ENCODE measurements at places on chromosomes 7 and 10.

GRCh38 chr7:123615344-123615743 is 13.7 kb downstream of the ASB15 start:
- no peak for DNase-seq

- no peak for DNase-seq
These were observed 93.5 kb upstream of the ZNF804B start for GRCh38 chr7:88665892-88666514.

GRCh38 chr10:99854860-99855259 is 72.4 kb downstream of the ABCC2 start:
- no peak for DNase-seq

- DNase-seq = no peak
These were observed 1.0 kb downstream of the AQP1 start for GRCh38 chr7:30912731-30912985.

DNA sequence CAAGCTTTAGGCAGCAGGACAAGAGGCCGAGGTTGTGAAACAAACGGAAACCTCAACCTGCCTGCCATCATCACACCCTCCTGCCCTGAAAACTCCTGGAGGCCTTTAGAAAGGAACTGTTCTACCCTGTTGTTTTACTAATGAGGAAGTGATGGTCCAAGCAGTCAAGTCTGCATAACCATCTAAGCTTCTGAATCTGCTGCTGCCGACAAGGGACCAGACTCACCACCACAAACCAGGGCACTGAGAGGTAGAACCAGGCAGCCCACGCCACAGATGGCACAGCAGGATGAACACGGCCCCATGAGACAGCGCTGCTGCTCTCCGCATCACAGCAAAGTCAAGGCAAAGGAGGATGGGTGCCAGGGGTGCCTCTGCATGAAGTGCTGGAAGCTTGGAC is 209.4 kb downstream of the CELF2 start:
- DNase-seq = no peak

DNA sequence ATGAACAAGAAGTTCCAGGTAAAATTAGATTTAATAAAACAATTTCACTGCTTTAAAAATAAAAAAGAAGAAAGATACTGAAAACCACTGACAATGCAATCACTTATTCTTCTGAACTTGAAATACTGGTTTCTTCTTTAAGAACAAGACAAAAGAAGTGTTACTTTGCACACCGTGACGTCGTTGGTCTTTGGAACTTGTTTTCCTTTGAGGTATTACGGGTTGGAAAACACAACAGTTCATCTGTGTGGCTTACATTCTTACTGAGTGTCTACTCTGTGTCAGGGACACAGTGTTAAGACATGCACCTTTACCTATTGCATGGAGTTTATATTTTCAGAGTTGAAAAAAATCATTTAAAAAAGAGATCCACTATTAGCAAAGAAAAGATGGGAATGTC is 41.3 kb upstream of the UCN3 start:
- no peak for DNase-seq

DNA sequence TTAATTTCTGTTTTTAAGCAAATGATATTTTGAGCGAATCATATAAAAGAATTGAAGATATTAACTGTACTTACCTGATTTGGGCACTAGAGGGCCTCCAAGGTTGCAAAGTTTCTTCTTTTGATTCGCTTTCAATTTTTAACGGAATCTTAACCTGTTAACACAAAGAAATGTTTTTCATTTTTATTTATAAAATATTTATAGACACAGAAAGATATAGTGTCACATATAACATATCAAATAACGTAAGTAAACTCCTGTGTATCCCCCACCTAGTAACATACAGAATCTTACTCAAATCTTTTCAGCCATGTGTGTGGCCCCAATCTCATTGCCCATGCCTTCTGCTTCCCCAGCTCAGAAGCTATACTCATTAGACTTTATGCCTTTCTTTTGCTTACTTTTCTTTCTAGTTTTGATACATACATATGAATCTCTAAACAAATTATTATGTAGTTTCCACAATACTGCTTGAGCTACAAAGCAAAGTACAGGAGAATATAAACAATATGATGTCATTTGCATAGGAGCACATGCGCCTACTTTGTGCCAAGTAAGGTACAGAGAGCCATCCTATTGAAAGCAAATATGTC is 49.5 kb upstream of the ZPBP start:
- no peak for DNase-seq

DNA sequence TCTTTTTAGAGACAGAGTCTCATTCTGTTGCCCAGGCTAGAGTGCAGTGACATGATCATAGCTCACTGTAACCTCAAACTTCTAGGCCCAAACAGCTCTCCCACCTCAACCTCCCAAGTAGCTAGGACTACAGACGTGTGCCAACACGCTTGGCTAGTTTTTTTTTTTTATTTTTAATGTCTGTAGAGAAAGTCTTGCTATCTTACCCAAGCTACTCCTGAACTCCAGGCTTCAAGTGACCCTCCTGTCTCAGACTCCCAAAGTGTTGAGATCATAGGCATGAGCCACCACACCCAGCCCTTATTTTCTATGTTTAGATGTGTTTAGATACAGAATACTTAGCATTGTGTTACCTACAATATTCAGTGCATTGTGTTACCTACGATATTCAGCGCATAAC is 46.4 kb downstream of the KMT2E start:
- DNase-seq = no peak

DNA sequence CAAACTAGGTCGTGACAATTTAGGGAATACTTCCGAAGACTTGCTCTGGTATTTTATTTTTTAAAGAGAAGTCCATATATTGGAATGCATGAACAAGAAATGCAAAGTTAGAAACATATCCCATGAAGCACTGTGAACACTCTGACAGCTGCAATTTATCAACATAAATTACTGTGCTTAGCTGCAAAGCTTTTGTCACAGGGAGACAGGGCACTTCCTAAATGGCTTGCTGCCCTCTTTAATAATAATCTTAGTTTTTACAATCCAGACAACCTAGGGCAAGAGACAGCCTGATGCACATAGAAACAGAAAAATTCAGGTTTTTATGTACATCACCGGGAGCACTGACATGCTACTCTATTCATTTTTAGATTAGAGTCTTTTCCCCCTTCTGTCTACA is 78.3 kb upstream of the NOBOX start:
- DNase-seq = no peak

GRCh38 chr10:120738658-120739057 is 112.5 kb upstream of the WDR11 start:
- DNase-seq = no peak

- no peak for DNase-seq
These were observed 10.3 kb downstream of the LEP start for GRCh38 chr7:128251337-128251736.

DNA sequence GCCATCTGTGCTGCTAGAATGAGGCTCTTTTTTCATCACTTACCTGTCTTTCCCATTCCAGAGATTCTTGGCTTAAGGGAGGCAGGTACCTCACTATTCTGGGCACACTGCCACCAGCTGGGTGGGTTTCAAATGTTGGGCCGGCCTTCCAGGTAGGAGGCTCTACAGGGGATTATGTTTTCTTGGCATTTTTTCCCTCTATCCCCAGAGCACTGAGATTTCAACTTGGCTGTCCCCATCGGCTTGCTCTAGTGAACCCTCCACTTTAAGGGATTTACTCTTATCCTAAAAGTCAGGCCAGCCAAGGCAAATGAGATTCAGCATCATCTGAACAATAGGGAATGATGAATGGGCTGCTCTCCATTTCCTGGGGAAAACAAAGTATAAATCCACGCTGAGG is 710.1 kb upstream of the CELF2 start:
- DNase-seq = no peak

DNA sequence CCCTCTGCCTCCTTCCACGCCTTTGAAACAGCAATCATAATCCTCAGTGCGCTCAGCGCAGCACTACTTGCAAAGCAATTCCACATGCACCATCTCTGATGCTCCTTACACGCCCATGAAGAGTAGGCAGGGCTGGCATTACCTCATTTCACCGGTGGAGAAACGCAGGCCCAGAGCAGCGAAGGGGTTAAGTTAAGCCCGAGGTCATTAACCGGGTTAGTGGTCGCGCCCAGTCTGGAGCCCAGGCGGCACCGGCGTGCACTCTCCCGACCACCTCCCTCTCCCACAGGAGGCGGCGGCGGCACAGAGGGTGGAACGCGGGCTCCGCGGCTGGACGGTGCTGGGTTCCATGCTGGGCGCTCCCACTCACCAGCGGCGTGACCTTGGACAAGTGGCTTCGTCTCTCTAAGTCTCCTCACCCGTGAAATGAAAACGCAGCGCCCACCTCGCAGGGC is 515 bp downstream of the FASTK start:
- no peak for DNase-seq

DNA sequence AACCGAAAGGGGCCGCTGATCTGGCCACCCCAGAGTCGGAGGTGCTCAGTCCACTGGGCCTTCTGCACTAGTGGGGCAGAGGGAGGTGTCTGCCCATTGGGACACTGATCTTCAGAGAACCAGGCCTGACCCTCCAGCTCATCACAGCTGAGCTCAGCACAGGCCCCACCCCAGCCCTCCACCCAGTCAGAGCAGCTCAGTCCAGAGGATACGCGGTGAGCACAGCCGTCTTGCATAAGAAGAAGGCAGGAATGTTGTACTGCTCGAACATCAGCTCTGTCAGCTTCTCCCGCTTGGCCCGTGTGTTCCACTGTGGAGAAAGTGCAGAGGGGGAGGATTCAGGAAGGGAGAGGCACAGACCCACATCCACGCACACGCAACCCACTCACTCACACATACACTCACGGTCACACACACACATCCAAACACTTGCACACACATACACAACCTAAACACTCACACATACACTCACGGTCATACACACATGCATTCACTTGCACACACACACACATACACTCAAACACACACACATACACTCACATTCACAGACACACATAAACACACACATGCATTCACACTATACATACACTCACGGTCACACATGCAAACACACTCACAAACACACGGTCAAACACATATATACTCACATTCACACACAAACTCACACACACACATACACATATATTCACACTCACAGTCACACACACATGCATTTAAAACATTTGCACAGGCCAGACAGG is 6.3 kb downstream of the ACTL6B start:
- no peak for DNase-seq

GRCh38 chr10:34938399-34938670 is 123.2 kb upstream of the PARD3 start:
- no peak for DNase-seq

- no peak for DNase-seq
These were observed 108.7 kb upstream of the KMT2C start for GRCh38 chr7:152544481-152544927.

DNA sequence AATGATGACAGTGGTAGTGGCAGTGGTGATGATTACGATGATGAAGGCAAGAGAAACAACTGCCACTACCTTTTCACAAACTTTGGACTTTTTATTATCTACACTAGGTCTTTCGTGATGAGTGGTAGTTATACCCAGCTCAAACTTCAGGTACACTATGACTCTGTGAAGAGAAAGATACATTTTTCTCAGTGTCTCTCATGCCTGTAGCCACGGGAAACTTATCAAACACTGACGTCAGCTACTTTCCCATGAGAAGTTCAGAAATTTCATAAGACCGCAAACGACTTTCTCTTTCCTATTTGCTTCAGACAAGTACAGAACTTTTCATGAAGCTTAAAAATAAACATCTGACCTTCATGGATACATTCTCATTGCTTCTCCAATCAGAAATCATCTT is 57.0 kb downstream of the CALD1 start:
- DNase-seq = no peak

- DNase-seq = no peak
These were observed 4.7 kb upstream of the NOS3 start for GRCh38 chr7:150986099-150986512.

DNA sequence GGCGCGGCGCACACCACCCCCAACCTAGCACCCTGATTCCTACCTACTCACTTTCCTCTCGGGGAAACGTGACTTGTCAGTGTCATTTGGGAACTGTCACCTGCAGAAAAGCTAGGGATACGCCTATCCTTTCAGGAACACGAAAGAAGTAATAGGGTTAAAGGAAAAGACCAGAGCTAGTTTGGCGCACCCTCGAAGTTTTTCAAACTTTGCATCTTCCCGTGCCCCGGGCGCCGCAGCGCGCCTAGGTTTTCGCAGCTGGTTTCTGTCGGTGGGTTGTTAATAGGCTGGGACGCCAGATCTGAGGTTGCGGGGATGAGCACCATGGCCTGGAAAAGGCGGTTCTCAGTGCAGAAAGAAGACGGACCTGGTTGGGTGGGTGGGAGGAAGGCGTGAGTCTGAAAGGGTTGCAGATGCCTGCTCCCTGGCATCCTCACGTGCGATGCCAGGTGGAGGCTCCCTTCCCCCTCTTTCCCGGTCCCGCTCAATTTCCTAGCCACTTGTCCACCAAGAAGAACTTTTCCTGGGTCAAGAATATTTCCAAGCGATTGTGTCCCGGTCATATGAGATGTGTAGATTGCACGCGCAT is 568 bp upstream of the MEOX2 start:
- DNase-seq = no peak

DNA sequence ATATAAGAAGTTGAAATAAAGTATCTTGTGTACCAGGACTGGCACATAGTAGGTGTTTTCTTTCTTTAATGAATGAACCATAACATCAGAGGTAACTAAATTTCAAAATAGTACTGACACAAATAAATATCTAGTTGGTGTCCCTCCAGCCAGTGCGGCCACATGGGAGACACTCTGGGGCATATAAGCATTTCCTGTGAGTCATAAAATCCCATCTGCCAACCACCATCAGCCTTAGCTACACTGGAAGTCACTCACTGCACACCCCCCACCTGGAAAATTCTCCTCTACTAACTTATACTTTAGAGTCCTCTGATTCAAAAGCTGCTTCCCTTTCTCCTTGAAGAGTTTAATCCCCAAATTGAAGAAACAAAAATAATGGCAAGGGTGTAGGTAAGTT is 32.5 kb downstream of the DYDC1 start:
- no peak for DNase-seq

DNA sequence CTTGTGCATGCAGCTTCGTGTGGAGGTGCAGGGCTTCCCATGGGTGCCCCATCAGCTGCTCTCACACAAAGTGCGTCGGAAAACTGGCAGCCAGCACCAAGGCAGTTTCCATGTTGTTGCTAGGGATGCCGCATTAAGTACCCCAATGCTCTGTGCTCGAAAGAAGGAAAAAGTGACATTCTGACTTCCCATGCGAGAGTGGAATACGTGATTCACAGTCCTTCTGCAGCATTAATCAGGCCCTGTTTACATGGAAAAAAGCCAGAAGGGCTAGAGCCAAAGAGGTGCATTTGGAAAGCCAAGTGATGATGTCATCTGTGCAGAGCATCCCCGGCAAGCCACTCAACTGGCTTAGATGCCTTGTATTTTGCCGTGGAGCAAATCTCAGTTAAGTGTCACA is 258.3 kb downstream of the GATA3 start:
- no peak for DNase-seq

- no peak for DNase-seq
These were observed 49.0 kb upstream of the TMEM72 start for GRCh38 chr10:44862006-44862751.

GRCh38 chr7:155507576-155507975 is 38.8 kb downstream of the CNPY1 start:
- no peak for DNase-seq

Measured in GM19239 (cell line).